ENCODE measurements at places on chromosomes 7 and 10. TPM values are rescaled to one million over a fixed set of nuclear protein-coding genes. Genes with fewer than 3 reads are reported as not detected.

GRCh38 chr10:6365384-6365783 is 162.7 kb downstream of the PFKFB3 start:
- no peak for DNase-seq

NEBL gene
- polyA plus RNA-seq, result 105 TPM

DNA sequence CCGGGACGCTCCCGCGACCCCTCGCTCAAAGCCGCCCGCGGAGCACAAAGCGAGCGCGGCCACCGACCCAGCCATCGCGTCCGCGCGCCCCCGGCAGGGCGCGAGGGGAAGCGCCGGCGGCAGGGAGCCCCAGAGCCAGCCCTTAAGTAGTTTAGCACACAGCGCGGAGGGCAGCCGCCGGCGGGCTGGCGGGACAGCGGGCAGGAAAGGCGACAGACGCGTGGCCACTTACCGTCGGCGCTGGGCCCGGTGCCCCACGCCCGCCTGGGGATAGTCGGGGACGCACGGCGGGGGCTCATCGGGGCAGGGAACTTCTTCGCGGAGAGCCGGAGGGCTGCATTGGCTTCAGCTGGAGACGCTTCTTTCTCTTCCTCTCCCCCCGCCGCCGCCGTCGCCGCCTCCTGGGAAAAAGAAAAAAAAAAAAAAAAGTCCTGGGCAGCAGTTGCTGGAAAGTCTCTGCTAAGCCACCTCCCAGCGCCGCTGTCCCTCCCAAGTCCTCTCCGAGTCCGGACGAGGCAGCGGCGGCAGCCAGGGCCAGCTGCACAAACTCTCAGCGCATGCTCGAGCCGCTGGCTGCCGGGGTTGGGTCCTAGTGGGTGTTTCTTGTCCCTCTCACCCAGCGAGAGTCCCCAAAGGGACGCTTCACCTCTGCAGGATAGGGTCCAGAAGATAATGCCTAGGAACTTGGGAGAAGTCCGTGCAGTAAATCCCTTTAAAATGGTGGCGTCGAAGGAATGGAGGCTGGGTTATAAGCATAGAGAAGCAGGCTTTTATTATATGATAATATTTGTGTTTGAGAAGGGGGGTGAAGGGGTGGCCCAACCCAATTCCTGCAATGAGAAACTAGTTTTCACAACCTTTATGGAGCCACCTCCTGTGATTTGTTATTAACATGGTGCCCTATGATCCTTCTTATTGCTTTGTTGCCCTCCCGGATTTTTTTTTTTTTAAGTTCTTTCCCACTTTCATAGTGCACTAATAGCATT is at the start of gene TSPAN12:
Gene TSPAN12 (minus strand): TSS at position 557 of the 986 bp plus-strand sequence. CDS start 1,381 bp downstream, outside the sequence.
- DNase-seq, result peak; percentile 77

ADAMTS14 gene
- 1.1 TPM for polyA plus RNA-seq

DNA sequence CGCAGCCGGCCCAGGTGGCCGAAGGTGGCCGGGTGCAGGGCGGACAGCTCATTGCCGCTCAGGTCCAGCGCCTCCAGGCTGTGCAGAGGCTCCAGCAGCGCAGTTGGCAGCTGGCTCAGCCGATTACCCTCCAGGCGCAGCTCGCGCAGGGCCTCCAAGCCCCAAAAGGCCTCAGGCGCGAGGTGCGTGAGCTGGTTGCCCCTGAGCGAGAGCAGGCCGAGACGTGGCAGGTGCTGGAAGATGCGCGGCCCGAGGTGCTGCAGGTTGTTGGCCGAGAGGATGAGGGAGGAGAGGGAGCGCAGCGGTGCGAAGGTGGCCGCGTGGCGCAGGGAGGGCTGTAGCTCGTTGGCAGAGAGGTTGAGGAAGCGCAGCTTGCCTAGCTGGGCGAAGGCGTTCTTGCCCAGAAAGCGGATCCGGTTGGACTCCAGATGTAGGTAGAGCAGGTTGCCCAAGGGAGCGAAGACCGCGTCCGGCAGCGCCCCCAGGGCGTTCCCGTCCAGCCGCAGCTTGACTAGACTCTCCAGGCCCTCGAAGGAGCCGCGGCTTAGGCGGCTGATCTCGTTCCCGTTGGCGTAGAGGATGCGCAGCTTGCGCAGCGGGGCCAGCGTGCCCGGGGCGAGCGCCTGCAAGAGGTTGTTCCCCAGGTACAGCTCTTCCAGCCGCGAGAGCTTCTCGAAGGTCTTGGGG is 923 bp downstream of the TRIL start:
- DNase-seq, result no peak

UPK3B gene
- polyA plus RNA-seq, result 4.1 TPM

DNA sequence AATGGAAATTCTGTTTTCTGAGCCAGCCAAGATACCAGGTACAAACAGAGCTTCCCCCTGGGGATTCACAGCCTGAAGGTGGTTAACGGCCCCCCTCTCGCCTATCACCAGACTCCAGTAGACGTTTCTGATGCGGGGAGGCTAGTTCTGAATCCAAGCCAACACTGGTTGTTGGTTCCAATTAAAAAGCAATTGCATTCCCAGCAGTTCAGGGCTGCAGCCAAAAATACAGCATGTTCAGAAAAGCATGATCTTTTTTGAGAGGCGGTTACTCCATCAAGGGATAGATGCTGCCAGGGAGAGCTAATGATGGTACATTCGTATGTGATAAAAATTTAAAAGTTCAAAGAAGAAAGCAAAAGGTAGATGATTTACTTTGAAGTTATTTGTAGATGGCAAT is 481.0 kb downstream of the GALNT17 start:
- DNase-seq, result no peak

ACTR3C gene
- polyA plus RNA-seq, result 7.6 TPM

GRCh38 chr10:114408112-114408967 is 4.0 kb upstream of the AFAP1L2 start:
- DNase-seq, result no peak

DNA sequence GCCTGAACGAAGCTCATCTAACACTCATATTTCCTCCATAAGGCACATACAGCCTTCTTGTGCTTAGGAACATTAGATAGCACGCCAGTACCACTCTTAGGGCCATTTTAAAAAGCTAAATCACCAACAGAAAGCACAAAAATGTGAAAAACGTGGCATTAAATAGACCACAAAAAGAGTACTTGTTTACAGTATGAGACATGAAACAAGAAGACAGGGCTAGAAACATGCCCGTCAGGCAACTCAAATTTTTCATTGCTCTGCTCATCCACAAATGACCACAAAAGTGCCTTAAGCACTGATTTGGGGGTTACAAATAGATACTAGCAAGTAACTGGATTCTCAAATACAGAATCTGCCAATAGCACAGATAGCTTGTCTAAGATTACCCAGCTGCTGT is 67.8 kb downstream of the ELMO1 start:
- DNase-seq, result no peak

- no peak for DNase-seq
Measured at GRCh38 chr10:114266521-114266920, 27.5 kb downstream of the VWA2 start.

DNA sequence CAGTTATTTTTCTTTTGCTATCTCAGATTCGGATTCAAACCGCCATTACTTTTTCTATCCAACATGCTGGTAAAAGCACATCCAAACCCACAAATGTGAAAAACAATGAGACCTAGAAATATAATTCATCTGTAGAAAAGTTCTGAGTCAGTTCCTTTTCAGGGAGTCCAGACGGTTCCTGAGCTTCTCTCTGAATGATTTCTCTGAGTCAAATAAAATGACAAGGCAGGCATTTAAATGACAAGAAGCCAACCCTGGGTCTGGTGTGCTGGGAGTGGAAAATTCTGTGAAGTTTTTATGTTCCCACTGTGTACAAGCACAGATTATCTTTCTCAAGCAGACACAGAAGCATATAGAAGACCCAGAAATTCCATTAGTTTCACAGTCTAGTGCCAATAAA is 96.3 kb upstream of the ANKRD1 start:
- no peak for DNase-seq

ELFN1 gene
- 13.4 TPM for polyA plus RNA-seq

DNA sequence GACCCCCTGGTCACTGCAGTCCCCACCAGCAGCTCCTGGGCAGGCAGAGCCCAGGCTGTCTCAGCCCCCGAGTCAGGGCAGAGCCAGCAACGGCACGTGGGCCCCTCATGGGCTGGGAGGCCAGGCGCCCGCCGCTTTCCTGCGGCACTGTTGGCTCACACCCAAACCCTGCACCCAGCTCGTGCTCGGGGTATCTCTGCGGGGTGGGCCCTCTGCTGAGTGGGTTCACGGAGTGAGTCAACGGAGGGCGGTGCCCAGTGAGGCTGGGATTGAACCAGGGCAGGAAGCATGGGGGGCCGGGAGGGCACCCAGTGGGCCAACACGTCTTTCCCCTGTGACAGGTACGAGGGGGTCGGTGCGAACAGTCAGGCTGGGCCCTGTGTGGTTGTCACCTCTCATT is 28.9 kb downstream of the ADAP1 start:
- no peak for DNase-seq

DNA sequence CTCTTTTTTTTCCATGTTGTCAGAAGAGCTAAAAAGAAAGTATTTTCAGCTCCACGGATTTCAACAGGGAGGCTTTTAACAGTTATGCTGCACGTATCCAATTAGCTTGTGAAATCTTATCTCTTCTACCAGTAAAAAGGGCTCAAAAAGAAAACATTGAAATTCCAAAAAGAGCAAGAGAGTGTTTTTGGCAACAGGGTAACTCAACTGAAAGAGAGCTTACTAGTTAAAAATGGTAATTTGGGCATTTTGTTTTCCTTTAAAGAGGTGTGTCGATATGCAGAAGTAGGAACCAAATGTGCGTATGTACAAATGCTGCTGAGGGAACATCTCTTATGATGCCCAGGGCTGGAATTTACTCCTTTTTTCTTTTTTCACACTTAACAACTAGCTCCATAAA is 292.8 kb downstream of the PRKG1 start:
- DNase-seq, result no peak

- no peak for DNase-seq
Measured at GRCh38 chr10:112208997-112209396, 25.4 kb upstream of the GPAM start.

SPDYE5 gene
- 1.7 TPM for polyA plus RNA-seq

- no peak for DNase-seq
Measured at GRCh38 chr7:121480058-121480457, 84.0 kb upstream of the FAM3C start.

ACSM6 gene
- polyA plus RNA-seq, result 0.08 TPM

DNA sequence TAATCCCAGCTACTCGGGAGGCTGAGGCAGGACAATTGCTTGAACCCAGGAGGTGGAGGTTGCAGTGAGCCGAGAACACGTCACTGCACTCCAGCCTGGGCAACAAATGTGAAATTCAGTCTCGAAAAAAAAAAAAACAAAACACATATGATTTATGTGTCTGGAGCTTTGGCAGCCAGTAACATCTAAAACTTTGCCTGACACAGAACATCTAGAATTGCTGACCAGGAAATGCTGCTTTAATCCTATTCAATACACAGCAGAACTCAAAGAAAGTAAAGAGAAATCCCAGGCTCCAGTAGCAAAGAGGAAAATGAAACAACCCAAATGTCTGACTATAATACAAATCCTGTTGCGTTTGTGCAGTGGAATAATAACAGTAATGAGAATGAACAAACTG is 4.5 kb upstream of the CCDC6 start:
- DNase-seq, result no peak

NKX2-3 gene
- polyA plus RNA-seq, result not detected
